ENCODE measurements at places on chromosomes 1 and 21.

GRCh38 chr1:180288940-180289339, 58.9 kb downstream of the LHX4 start:
- no peak for DNase-seq

DNA sequence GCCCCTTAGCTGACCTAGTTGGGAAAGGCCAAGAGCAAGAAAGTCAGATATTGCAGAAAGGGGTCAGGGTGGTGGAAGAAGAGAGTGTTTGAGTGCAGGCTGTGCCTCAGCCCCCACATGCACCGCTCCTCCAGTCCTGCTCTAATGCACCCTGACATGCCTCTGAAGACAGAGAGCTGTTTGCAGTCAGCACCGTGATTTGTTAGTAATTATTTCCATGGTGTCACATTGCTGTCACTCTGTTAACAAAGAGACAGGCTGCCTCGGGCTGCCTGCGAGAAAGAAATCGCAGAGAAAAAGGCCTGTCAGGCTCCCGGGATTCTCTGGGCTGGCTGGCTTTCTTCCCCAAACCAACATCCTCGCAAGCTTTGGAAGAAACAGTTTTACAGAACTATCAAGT, 58.3 kb downstream of the ERI3 start:
- DNase-seq: no peak

DNA sequence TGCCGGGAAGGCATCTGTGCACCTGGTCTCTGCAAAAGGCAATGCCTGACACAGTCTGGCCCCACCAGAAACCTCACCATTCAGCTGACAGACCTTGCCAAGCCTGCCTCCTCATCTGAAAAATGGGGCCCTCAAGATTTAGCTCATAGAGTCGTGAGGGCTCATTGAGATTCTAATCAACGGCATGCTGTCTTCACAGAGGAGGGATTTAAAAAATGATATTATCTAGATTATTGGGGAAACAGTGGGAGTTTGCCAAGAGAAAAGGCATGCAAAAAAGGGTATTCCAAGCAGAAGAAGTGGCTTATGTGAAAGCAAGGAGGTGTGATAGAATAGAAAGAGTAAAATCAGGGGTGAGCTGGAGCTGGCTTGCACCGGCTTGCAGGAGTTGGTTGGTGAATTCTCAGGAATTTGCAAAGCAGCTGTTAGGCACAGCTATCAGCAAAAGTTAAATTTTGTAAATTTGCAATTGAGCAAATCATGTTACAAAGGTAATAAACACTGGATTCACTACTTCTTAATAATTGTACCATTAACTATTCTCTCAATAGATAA, 91.7 kb upstream of the WNT4 start:
- DNase-seq: no peak

- no peak for DNase-seq
Observed at GRCh38 chr1:209276321-209276720, 307.2 kb upstream of the CAMK1G start.

DNA sequence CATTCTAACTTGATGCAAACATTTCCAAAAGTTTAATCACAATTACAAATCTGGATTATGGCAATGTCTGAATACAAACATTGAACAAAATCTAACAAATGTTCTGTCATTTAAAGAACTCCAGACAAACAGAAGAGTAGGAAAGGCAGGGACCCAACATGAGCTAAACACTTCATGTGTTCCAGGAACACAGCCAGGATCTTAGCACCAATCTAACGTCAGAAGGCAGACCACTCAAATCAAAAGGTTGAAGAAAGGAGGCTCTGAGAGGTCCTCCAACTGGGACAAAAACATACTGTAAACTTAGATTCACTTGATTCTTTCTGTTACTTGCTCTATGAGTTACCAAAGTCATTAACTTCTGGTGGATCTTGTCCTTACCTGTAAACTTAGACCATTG, 374.0 kb downstream of the NEGR1 start:
- no peak for DNase-seq

- DNase-seq: no peak
Observed at GRCh38 chr1:58067082-58067481, 479.4 kb downstream of the OMA1 start.

DNA sequence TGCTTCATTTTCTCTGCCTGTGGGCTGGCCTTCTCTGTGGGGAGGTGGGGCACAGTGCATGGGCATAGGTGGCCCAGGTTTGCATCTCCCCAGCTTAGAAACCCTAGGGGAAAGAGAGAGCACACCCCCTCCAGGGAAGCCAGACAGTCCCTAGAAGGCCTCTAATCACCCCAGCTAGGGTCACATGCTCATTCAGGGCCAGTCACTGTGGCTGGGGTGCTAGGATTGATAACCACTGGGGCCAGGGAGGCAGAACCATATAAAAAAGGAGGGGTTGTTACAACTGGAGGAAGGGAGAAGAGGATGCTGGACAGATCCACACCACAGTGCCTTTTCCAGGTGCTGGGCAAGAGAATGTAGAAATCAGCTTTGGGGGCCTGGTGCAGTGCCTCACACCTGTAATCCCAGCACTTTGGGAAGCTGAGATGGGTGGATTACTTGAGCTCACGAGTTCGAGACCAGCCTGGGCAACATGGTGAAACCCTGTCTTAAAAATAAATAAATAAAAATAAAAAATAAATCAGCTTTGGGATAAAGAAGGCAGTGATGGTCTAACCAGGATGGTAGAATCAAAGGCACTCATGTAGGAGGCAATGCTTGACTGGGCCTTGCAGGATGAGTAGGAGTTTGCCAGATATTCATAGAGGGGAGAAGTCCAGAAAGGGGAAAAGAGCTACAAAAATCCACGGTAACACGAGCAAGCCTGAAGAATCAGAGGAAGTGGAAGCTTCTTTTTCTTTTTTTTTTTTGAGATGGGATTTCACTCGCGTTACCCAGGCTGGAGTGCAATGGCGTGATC, 19.5 kb downstream of the FBLIM1 start:
- DNase-seq: no peak

DNA sequence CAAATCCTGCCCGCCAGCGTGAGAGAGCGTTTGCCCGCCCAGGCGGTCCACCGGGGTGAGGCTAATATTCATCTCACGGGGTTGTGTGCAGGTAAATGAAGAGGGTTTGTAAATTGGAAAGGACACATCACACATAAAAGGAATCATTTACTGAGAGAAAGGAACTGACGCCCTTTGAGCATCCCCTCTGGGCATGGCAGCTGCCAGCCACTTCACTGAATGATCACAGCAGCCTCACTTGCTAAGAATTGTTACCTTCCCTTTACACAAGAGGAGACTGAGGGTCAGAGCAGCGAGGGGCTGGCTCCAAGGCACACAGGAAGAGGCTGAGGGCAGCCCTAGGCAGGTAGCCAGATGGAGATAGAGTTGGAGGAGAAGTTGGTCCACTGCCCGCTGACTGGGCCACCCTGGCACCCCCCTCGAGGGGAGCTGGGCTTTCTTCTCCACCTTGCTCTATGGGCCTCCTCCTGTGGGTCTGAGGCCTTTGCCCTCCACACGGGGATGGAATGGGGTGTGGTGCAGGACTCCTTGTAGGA, 96.0 kb downstream of the FOXD2 start:
- DNase-seq: no peak
